Activated gamma-delta T cell treated with Interleukin-2 at 50 U/mL for 16 hours (primary cell): ENCODE measurements at places on chromosomes 12 and 14.

DNA sequence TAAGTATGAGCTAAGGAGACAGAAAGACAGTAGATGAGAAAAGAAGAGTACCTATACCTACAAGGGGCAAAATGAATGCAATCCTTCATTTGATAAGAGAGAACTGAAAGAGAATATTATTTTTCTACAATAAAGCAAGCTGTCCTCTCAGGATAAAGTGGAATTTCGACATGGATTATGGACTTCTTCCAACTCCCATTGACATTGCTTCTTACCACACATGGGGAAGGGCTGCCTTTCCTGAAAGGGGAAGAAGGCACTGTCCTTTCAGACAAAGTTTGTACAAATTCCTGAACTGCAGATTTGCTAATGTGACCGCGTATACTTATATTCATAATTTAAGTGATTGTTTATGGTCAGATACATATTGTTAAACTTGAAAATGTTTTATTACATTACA is 4.3 kb upstream of the HEBP1 start:
- no peak for DNase-seq

- peak; percentile 52 for DNase-seq
Measured at GRCh38 chr12:6957151-6957701, 6.1 kb downstream of the PTPN6 start.

DNA sequence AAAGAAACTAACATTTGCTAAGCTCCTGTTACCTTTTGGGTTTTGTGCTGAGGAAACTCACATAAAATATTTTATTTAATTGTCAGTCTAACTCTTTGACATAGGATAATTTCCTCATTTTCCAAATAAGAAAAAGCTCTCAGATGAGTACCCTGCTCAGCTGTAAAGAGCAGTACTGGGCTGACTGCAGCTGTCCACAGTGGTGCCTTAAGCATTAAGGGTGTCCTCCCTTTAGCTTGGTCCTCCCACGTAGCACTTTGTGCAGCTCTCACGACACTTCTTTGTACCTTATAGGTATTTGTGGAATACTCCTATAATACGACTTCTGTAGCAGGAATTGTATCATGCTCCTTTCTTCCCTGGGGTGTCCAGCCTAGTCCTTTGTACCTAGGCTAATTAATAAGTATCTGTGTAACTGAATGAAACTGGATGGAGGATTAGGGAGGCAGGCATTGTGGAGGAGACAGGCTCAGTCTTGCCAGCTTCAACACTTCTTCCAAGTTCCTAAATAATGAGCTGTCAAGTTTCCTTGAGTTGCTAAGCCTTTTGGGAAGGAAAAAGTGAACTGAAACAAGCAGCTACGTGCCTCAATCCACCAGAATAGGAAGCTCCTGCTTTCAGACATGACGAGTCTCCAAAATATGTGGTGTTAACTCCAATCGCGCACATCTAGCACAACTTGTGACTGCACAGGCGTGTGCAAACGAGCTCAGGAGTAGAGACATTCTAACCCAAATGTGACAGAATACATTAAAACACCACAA is 123.0 kb downstream of the SLC38A4 start:
- DNase-seq, result no peak

GRCh38 chr14:95915330-95915729 is 38.7 kb downstream of the TUNAR start:
- no peak for DNase-seq

- no peak for DNase-seq
Measured at GRCh38 chr12:58766513-58766870, 153.8 kb downstream of the LRIG3 start.

DNA sequence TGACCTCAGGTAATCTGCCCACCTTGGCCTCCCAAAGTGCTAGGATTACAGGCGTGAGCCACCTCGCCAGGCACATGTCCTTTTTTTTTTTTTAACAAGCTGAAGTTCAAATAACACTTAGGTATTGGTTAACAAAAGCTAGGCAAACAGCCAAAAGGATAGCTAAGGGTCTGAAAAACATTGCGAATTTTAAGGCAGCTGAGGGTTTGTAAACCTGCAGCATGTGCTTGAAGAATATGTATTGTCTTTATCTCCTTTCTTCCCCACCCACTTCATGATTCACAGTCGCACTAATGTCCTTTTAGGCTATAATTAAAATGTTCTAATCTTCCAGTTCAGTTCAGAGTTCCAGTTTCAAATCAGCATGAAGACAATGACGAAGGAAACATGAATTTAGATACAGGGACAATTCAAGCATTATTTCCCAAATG is 30.1 kb upstream of the CERS5 start:
- no peak for DNase-seq

GRCh38 chr14:21204167-21205025 is 48.5 kb upstream of the OR5AU1 start:
- no peak for DNase-seq

- DNase-seq, result no peak
Measured at GRCh38 chr12:14442221-14442881, 76.9 kb downstream of the ATF7IP start.

GRCh38 chr12:43482311-43483085 is 69.5 kb downstream of the ADAMTS20 start:
- no peak for DNase-seq

- DNase-seq, result no peak
Measured at GRCh38 chr14:95434121-95434520, 82.3 kb downstream of the SYNE3 start.

GRCh38 chr12:67019070-67019469 is 250.1 kb upstream of the CAND1 start:
- no peak for DNase-seq

GRCh38 chr12:92085040-92085735 is 60.5 kb downstream of the BTG1 start:
- no peak for DNase-seq

GRCh38 chr12:29428633-29429032 is 47.7 kb upstream of the ERGIC2 start:
- no peak for DNase-seq

GRCh38 chr12:98419081-98419794 is 96.2 kb upstream of the TMPO start:
- no peak for DNase-seq

DNA sequence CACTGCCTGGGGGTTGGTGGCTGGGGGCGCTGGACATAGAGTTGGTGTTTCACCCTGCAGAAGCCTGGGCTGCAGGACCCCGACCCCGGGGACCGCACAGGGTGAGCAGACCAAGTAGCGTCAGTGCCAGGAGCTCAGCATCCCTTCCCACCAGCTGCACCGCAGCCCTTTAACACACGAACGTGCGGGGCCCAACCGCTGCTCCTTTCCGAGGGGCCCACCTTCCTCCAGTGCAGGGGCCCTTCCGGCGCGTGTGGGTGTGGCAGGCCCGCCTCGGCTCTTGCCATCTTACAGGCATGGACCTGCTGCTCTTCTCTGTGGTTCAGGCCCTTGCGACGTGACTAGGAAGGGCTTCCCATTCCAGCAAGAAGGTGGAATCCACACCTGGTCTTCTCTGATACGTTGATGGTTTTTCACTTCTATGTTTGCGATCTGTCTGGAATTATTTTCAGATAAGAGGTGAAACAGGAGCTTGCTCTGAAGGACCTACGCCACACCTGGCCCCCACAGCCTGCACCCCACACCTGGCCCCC is 47.8 kb downstream of the LRCOL1 start:
- DNase-seq, result no peak

- no peak for DNase-seq
Measured at GRCh38 chr12:9799961-9800360, 27.3 kb upstream of the KLRF1 start.

DNA sequence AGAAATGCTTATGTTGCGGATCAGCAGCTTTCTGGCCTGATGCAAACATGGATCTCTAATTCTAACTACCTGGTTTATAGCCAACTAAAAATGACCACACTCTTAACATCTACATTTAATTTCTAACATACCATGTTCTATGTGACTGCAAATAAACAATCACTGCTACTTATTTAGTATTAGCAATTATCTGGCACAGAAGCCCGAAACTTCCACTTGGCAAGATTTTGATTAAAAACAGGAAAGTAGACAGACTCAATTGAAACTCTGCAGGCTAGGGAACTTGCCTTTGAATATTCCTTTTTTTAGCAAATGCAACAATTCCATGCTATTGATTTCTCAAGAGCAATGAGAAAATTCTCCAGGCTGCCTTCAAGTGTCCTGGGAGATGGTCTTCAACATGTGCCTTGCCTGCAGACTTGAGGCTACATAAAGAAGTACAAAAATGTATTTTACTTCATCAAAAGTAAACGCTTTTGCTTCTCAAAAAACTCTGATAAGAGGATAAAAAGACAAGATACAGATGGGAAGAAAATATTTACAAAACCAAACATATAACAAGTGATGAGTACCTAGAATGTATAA is 9.1 kb upstream of the TMCC3 start:
- DNase-seq, result no peak

DNA sequence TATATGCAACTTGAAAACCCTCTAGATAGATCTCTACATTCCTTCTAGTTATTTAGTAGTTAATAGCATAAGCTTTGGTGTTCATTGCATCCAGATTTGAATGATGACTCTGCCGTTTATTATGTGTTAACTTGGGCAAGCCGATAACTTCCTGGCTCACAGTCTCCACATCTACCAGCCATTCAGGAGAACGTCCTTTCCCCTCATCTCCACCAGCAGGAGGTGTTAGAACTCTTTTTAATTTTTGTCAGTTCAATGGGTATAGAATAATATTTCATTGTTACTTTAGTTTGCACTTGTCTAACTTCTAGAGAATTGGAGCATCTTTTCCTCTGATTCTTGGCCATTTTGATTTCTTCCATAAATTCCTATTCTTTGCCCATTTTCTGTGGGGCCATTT is 30.0 kb upstream of the WSCD2 start:
- no peak for DNase-seq

DNA sequence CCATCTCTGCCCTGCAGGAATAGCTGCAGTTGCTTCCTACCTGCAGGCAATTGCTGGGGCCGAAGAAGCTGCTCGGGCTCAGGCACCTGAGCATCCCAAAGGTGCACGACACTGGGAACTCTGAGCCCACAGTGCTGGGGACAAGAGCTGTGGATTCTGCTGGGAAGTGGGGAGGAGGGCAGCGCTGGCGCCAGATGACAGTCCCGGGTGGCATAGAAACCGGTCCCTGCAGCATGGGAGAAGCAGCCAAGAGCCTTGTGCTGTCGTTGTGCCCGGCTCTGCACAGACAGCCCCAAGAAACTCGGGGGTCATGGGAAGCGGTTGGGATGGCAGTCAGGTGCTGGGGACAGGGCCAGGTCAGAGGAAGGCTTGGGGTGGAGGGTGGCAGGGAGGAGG is 529 bp downstream of the LRTM2 start:
- no peak for DNase-seq

DNA sequence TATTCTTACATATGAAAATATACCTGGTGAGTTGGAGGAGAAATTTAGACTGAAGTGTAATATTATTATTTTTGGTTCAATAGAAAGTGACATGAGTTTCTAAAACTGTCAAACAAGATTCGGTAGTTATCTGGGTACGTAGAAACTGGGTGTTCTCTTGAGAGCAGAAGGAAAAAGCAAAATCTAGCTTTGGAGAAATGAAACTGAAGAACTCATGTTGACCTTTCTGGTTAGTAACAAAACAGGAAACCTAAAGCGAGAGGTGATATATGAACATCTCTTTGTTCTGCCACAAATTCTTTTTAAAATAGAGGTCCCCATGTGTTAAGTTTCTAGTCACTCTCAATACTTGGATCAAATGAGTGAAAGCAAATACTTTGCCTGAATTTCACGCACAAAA is 401.7 kb downstream of the TRHDE start:
- DNase-seq, result no peak

GRCh38 chr12:54059668-54060067 is 6.0 kb downstream of the HOXC4 start:
- DNase-seq, result no peak

DNA sequence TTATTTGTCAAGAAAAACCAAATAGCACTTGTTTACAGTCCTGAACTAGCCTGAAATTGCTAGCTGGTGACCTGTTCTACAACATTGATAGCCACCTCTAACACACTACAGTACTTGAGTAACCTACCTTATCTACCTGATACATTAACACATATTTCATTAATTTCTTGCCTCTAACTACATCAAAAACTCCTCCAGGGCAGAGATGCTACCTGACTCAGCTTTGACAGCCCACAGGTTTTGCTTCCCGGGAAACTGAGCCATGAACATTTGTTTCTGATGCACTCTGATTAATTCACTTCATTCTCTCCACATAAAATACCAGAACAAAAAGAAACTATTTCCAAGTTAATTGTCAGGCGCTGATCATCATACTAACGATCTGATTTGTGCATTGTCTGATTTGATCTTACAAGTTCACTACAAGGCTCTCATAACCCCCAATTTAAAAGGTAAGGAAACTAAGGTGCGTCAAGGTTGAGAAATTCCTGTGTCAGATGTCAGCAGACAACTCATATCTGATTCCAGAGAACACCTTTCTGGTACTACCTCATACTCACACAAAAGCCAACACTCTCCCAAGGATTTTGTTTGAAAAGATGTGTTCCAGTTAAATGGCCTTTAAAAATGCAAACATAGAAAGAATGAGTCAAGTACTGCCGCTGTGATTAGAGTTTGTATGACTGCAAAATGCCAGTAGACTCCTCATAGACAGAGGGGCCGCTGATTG is 768.7 kb downstream of the BCL11B start:
- DNase-seq, result no peak

- no peak for DNase-seq
Measured at GRCh38 chr12:78914859-78915331, 50.3 kb downstream of the SYT1 start.

DNA sequence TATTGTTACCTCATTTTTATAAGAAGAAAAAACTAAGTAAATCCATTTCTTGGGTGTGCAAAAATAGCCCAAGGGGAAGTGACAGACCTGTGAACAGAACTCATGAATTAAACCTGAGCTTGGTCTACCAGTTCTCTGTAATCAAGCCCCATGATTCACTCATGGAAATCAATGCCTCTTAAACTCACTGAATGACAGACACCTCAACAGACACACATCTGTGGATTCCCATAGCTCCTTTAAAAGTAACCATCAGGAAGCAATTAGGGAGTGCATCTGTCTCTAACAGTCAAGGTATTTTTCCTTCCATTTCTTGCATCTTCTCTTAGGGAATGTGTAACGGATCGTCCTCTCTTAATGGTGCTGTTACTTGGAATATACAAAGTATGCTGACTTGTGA is 215.0 kb upstream of the EEA1 start:
- no peak for DNase-seq

- DNase-seq, result no peak
Measured at GRCh38 chr14:23437133-23438100, 2.0 kb upstream of the MYH7 start.

DNA sequence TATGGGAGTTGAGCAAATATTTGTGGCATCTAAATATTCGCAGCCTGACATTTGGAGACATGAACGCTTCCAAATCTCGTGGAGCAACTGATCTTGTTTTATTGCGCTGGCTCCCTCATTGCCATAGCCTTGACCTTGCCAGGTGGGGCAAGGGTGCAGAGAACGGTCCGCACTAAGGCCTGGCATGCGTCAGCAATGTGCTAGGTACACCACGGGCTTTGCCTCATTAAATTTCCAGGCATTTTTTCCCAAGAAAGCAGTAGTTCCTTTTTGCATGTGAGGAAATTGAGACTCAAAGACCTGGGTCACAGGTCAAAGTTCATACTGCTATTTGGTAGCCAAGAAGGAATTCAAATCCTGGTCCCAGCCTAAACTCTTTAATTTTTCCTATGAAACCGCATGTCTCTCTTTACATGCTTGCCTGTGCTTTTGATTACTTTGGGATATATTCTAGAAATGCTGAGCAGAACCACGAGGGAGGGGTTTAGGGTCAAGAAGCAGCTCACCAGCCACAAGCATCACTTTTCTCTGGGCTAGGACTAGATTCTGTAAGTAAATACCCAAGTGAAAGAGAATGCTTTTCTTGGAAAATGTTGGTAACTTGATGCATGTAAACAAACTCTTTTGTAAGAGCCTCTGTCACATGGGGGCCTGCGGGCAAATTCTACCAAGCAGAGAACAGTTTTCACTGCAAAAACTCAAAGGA is 891.6 kb downstream of the VRK1 start:
- DNase-seq, result no peak

- DNase-seq, result no peak
Measured at GRCh38 chr12:727321-727720, 25.1 kb upstream of the WNK1 start.
